ENCODE measurements at places on chromosomes 12 and 14. TPM values are rescaled to one million over a fixed set of nuclear protein-coding genes. Genes with fewer than 3 reads are reported as not detected.

DNA sequence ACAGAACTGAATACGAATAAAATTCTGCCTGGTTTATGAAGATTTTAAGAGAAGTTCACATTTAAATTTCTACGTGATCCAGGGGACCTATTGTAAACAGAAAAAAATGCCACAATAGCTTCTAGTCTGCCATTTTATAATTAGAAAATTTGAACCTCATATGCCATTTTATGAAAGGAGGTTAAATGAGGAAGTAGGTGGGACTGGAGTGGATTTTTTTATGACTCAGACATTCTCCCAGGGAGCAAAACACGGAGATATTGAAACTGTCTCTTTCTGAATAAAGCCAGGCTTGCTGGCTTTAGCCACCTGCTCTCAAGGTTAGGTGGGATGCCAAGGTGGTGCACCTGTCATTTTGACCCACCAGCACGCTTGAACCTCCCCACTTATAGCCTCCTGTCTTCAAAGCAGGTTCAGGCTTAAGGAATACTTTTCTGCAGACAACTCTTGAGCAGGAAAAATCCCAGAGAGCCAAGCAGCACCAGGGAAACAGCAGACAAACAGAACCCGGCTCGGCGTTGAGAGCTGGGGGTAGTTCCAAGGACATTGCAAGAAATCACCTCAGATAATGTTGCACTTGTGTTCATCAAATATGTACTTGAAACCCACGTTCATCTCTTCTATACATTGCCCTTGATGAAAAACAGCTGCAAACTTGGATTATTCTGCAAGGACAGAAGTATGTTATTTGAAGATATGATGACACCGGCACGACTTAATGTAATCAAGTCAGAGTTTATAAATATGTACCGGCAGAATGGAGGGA lies 203.7 kb downstream of the PPM1H start:
- H3K27me3 ChIP-seq, result peaks cover 10% of the 10 kb centered on the region
- no peaks in the 10 kb centered on the region for H3K4me1 ChIP-seq
- H3K4me3 ChIP-seq, result no peak overlapping the region
- H3K36me3 ChIP-seq, result no peaks in the 10 kb centered on the region
- no peak for DNase-seq

DNA sequence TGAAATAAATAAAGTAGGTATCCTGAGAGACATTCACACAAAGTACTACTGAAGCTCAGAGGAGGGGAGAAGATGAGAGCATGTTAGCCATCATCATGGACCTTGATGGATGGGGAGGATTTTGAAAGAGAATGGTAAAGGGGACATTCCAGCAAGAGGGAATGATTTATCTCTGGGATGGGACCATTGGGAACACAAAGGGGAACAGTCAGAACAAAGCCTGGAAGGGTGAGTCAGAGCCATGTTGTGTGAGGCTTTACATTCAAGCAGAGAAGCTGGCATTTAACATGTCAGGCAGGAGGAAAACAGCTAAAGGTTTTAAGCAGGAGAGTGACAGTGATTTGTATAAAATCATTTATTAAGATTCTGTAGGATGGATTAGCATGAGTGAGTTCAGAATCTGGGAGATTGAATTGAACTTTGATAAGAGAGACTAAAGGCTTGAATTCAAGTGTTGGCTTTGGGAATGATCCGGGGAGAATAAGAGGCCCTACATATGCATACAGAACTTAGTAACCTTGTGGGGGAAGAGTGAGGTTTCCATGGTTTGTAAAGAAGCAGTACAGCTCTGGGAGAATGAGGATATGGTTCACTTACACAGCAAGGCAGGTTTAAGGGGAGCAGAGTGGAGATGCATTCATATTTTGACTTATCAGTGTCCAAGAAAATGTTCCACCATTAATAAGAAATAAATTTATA lies 174.4 kb downstream of the SYT10 start:
- H3K36me3 ChIP-seq, result no peaks in the 10 kb centered on the region
- no peaks in the 10 kb centered on the region for H3K4me1 ChIP-seq
- H3K4me3 ChIP-seq, result no peak overlapping the region
- H3K27ac ChIP-seq, result no peak overlapping the region
- DNase-seq, result no peak

GRCh38 chr12:93908846-93909567 lies 231.8 kb downstream of the CRADD start:
- H3K4me3 ChIP-seq, result no peak overlapping the region
- DNase-seq, result no peak
- H3K36me3 ChIP-seq, result no peaks in the 10 kb centered on the region
- H3K27ac ChIP-seq, result no peak overlapping the region

The IGF1 gene
- not detected for total RNA-seq

- no peak for DNase-seq
- no peaks in the 10 kb centered on the region for H3K4me1 ChIP-seq
- peaks cover 16% of the 10 kb centered on the region for H3K27me3 ChIP-seq
- no peak overlapping the region for H3K4me3 ChIP-seq
- no peak overlapping the region for H3K27ac ChIP-seq
Observed at GRCh38 chr14:61213920-61214319, 67.2 kb downstream of the TMEM30B start.

GRCh38 chr12:94954029-94954685 lies 49.3 kb downstream of the NDUFA12 start:
- no peak overlapping the region for H3K4me3 ChIP-seq
- H3K27ac ChIP-seq, result no peak overlapping the region
- DNase-seq, result no peak
- no peaks in the 10 kb centered on the region for H3K36me3 ChIP-seq
- H3K27me3 ChIP-seq, result peaks cover 6% of the 10 kb centered on the region

The NEUROD4 gene
- not detected for total RNA-seq

The TAS2R8 gene
- not detected for total RNA-seq

DNA sequence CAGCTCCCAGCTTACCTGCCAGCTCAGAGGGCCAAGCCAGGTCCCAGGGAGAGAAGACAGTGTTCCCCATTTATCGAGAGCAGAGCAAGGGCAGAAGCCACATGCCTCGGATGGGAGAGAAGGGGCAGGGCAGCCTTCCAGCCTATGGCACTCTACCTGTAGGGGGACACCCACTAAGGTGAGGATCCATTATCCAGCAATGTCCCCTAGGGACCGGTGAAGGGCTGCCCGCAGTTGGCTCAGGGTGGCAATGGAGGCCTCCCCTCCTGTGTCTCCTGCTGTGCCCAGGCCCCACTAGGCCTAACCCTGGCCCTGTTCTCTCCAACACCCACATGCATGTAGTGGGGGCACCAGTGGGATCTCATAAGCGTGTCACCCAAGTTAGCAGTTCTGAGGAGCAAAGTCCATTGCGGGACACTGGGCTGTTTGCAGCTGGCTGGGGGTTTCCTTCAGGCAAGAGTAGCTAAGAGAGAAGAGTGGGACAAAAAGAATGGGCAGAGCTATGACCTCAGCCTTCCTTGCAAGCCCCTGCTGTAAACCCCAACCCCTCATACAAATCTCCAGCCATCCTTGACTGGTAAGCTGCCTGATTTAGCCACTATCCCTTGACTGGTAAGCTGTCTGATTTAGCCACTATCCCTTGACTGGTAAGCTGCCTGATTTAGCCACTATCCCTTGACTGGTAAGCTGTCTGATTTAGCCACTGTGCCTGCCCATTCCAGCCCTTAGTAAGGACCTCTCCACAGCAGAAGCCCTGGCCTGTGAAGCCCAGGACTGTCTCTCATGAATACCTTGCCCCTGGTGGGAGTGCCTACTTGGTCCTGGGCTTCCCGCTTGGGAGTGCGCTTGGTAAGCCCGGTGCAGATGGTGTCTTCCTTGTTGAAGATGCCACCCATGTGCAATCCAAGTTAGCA lies 5.2 kb upstream of the ASB2 start:
- H3K27me3 ChIP-seq, result no peaks in the 10 kb centered on the region
- no peak overlapping the region for H3K4me3 ChIP-seq
- peaks cover 50% of the 10 kb centered on the region for H3K4me1 ChIP-seq
- DNase-seq, result no peak
- H3K36me3 ChIP-seq, result peaks cover 25% of the 10 kb centered on the region

DNA sequence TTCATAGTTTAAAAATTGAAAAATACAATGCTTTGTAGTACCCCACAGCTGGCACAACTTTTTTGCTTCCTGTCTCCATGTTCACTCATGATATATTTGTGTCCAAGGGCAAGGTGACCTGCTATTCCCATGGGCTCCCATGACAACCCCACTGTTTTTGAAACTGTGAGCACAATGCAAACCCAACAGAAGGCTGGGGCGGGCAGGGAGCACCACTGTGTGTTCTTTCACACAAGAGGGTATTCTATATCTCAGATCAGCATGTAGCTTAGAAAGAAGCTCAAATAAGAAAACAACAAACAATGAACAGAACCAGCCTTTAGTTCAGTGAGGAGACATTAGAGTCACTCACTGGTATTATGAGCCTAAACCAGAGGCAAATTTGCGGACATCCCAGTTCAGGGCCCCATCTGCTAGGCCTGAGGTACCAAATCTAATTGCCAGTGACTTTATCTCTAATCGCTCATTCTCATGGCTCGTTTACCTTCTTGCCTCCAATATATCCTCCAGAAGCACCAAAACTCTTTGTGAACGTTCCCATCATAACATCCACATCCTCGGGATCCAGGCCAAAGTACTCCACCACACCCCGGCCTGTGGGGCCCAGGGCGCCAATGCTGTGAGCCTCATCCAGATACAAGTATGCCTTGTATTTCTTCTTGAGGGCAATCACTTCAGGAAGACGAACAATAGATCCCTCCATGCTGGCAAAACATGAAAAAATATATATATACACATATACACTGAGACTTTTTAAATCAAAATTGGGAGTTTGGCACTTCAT lies 56.4 kb upstream of the ISM2 start:
- no peaks in the 10 kb centered on the region for H3K27me3 ChIP-seq
- H3K4me3 ChIP-seq, result no peak overlapping the region
- H3K36me3 ChIP-seq, result peaks cover 10% of the 10 kb centered on the region
- peak overlapping the region; percentile 57 for H3K27ac ChIP-seq

The REP15 gene
- total RNA-seq, result 0.22 TPM

DNA sequence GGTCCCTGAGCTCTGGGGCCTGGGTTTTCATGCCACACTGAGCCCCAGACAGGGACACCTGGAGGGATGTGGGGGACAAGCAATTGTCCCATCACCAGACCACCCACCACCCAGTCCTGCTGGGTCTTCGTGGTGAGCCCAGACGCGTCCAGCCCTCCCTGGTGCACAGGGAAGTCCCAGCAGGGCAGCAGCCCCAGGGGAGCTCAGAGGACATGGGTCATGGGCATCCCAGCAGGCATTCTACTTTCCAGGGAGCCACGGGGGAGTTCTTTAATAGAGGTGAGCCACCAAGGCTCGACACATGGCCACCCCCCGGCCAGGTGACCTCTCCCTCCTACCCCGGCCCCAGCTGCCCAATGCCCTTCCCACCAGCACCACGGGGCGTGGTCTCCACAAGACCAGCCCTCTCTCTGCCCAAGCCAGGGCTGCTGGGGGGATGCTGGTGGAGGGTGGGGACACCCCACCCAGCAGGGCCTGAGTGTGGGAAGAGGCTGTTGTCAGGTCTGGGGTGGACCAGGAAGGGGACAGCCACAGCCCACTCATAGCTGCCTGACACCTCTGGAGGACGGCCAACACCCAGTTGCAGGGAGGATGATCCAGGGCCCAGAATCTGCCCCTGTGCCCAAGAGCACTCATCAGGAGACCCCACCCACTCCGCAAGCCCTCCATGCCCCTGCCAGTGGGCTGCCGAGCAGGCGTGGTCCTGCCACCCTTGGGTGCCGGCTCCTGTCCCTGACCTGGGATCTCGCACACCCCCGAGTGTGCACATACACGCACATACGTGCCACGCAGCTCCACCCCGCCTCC lies 14.1 kb downstream of the AKT1 start:
- no peak overlapping the region for H3K27ac ChIP-seq
- H3K27me3 ChIP-seq, result no peaks in the 10 kb centered on the region
- DNase-seq, result no peak
- peaks cover 3% of the 10 kb centered on the region for H3K36me3 ChIP-seq
- H3K4me1 ChIP-seq, result peaks cover 3% of the 10 kb centered on the region

- no peak within 1 kb of the TSS for H3K4me3 ChIP-seq
- no peak within 1 kb of the TSS for H3K27ac ChIP-seq
- no peak for DNase-seq
Observed at GRCh38 chr12:52493172-52493571, at the start of gene KRT6A. KRT6A (minus strand) TSS chr12:52493257; CDS start chr12:52493188, 69 bp downstream.

GRCh38 chr14:103880348-103881267 lies 33.2 kb upstream of the PPP1R13B start:
- peaks cover 9% of the 10 kb centered on the region for H3K4me1 ChIP-seq
- H3K27ac ChIP-seq, result no peak overlapping the region
- H3K4me3 ChIP-seq, result peak overlapping the region; percentile 53
- H3K27me3 ChIP-seq, result no peaks in the 10 kb centered on the region
- DNase-seq, result peak; percentile 17
- H3K36me3 ChIP-seq, result no peaks in the 10 kb centered on the region

The NPAS3 gene
- not detected for total RNA-seq

DNA sequence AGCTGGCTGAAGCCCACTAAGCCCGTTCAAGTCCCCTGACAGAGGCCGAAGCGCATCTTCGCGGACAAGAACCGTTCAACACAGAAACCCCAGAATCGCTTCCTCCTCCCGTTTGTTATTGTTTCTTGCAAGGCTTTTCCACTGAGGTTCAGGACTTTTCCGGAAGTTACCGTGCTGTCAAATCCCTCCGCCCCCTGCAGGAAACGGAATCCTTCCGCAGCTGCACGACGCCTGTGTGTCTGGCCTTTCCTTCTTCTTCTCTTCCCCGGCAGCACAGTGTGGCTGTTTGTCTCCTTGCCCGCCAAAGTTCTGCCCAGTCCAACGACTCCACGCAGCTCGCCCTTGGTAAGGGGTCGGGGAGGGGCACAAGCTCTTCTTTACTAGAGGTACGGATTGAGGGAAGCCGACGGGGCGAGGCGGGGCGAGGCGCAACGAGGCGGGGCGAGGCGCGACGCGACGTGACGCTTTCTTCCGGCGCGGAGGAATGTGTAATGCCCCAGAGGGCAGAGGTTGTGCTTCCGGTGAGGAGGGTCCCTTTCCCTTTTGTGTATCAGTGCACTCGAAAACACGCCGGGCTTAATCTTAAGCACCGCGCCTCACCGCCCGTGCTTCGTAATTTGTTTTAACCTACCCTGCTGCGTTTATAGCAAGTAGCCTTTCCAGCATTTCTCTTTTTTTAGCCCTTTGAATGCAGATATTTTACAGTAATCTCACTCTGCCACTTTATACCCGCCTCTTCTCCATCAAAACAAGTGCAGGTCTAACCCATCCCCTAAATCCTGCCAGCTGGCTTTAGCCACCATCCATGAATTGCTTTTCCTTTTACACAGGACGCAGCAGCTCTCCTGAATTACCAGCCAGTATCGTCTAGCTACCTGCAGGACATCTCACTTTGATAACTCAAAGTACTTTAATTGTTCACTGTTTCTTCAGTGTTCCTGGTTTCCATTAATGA lies at the start of gene KDM5A:
TSS of gene KDM5A (minus strand) at position 179 of the 955 bp plus-strand sequence. CDS start 229 bp downstream, outside the sequence.
- H3K27ac ChIP-seq, result peak within 1 kb of the TSS; percentile 96
- peak within 1 kb of the TSS; percentile 88 for H3K4me3 ChIP-seq
- H3K27me3 ChIP-seq, result peaks cover 4% of the 10 kb centered on the region
- peaks cover 20% of the 10 kb centered on the region for H3K36me3 ChIP-seq

All from activated CD4-positive, alpha-beta memory T cell treated with anti-CD3 and anti-CD28 coated beads for 36 hours (primary cell).